ENCODE measurements at places on chromosomes 13 and 19.

- DNase-seq: no peak
Observed at GRCh38 chr13:20686863-20687579, 16.5 kb upstream of the IL17D start.

DNA sequence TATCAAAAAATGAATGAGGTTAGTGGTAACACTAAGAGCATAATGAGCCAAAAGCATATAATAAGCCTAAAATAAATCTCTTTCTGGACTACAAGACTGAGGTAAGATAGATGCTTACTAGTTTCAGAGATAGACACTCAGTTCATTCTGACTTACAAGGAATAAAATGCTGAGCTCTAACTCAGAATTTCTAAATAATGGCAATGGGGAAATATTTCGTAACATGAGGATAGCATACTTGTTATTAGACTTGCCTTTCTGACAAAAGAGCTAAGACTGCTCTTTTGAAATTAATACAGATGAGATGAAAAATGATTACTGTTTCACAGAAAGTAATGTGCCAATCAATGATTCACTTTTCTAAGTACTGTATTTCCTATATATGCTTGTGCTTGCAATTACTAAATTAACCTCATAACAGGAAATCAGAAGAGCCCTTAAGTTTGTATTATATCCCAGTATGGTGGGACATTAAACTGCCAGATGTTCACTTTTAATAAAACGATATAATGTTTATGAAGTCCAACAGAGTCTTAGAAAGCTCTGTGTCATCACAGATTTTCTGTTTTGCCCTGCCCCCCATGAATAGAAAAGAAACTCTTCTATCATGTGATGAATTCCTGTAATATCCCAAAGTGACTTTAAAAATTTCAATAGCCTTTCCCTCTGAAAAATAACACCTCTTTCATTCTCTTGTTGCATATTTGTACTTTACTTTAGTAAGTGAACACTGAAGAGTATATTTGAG is 2771.0 kb upstream of the PCDH20 start:
- DNase-seq: no peak

DNA sequence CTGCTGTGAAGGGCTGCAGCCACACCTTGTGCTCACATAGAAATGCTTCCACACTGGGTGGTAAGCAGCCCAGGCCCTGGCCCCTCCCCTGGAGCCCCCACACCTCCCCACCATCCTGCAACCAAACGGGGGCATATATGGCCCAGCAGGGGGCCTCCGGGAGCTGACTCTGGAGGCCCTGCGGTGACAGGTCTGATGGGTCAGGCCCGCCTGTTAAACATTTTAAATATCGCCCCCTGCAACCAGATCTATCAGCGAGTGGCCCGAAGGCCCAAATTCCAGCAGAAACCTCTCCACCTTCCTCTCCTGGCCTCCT is 48.0 kb upstream of the KATNAL1 start:
- DNase-seq: no peak

DNA sequence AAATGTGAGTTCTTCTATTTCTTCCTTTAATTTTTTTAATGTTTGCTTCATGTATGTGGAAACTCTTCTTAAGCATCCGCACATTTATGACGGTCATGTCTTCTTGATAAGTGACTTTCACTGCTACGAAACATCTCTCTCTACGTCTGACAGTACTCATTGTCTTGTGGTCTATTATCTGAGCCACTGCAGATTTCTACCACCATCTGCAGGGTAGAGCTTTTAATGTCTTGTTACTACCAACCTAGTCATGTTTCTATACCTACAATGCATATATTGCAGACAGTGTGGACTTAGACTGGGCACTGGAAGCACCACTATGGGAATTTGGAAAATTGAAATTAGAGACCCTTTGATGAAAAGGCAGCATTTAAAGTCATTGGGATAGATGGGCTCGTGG is 75.4 kb upstream of the ARHGEF7 start:
- DNase-seq: no peak

GRCh38 chr19:28943651-28944050 is 269.3 kb downstream of the UQCRFS1 start:
- DNase-seq: no peak

Data from HTR-8/SVneo (cell line).